T-cell (primary cell): ENCODE measurements at places on chromosomes 2 and 18. TPM values are rescaled to one million over a fixed set of nuclear protein-coding genes. Genes with fewer than 3 reads are reported as not detected.
A peak's percentile ranks its signal among the peaks of the same experiment; 100 is the strongest.

GRCh38 chr2:165410276-165410675, 59.2 kb upstream of the CSRNP3 start:
- no peak for DNase-seq
- no peak overlapping the region for H3K4me3 ChIP-seq
- no peaks in the 10 kb centered on the region for H3K4me1 ChIP-seq
- no peaks in the 10 kb centered on the region for H3K36me3 ChIP-seq

DNA sequence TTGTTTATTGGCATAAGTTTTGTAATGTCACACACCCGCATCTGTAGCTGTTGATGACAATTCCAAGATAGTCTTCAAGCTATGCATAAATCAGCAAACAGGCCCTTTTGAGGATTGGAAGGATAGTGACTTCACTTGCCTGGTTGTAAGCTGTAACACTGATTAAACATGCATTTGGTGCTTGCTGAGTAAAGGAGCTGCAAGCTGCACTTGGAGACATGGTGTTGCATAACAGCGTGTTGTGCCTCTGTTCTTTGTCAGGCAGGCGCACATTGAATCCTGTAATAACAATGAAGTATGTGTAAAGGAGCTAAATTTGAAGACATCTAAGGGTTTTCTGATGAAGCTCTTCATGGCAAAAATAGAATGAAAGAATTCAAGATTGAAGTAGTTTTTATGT, 68.7 kb upstream of the TTC27 start:
- H3K36me3 ChIP-seq: peaks cover 20% of the 10 kb centered on the region
- H3K27me3 ChIP-seq: no peaks in the 10 kb centered on the region
- no peak for DNase-seq
- no peaks in the 10 kb centered on the region for H3K4me1 ChIP-seq

- H3K4me3 ChIP-seq: no peak overlapping the region
- no peak overlapping the region for H3K27ac ChIP-seq
- DNase-seq: no peak
- H3K36me3 ChIP-seq: no peaks in the 10 kb centered on the region
- H3K4me1 ChIP-seq: peaks cover 11% of the 10 kb centered on the region
Measured at GRCh38 chr2:60565472-60565871, 12.0 kb upstream of the BCL11A start.

DNA sequence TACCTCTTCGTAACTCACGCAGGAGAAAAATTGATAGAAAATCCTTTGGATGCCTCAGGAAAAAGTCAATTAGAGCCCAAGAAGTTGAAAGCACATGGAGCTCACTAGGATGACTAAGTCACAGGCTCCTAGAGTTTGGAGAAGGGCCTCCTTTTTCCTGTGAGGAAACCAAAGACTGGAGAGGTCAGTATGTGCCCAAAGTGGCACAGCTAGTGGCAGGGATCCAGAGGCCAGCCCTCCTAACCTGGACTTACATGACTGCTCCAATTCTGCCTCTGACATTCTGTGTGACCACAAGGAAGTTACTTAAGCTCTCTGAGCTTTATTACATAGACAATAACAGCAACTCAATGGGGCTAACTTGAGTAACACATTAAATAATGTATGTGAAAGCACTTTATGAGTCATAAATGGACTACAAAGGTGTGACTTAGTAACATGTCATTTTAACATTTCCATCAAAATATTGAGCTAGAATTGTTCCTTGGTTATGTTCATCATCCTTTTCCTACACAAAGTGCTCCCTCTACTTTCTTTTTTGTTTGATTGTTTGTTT, 91.6 kb downstream of the DHRS9 start:
- no peaks in the 10 kb centered on the region for H3K36me3 ChIP-seq
- DNase-seq: no peak
- H3K27ac ChIP-seq: no peak overlapping the region
- no peak overlapping the region for H3K4me3 ChIP-seq
- H3K4me1 ChIP-seq: no peaks in the 10 kb centered on the region

DNA sequence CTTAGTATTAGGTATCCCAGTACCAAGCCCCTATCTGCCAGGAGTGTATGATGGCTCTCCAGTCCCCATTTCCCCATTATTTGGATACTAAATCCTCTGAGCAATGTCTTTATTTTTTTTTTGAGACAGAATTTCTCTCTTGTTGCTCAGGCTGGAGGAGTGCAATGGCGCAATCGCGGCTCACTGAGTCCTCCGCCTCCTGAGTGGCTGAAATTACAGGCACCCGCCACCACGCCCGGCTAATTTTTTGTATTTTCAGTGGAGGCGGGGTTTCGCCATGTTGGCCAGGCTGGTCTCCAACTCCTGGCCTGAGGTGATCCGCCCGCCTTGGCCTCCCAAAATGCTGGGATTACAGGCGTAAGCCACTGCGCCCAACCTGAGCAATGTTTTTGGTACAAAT, 3.6 kb upstream of the PHLPP1 start:
- peaks cover 8% of the 10 kb centered on the region for H3K4me1 ChIP-seq
- H3K36me3 ChIP-seq: no peaks in the 10 kb centered on the region
- H3K27ac ChIP-seq: no peak overlapping the region
- DNase-seq: no peak
- no peaks in the 10 kb centered on the region for H3K27me3 ChIP-seq

DNA sequence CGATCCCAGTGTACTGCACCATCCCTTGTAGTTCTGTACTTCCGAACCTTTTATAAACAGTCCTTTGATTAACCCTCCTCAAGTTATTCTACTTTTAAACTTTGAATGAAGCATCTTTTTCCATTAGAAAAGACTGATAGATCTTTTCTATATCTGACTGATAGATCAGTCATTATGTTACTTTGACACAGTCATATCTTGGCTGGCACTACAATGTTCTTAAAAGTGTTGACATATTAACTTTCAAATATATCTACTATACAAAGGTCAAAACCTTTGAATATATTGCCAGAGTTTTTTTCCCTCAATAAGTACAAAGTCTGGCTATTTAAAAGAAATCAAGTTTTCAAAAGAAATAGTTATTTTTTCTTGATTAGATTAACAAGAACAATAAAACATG, 35.4 kb upstream of the NABP1 start:
- DNase-seq: no peak
- no peaks in the 10 kb centered on the region for H3K36me3 ChIP-seq
- peaks cover 17% of the 10 kb centered on the region for H3K4me1 ChIP-seq
- H3K27me3 ChIP-seq: no peaks in the 10 kb centered on the region

GRCh38 chr2:188326669-188327301, 35.1 kb downstream of the GULP1 start:
- no peak overlapping the region for H3K4me3 ChIP-seq
- H3K4me1 ChIP-seq: no peaks in the 10 kb centered on the region
- H3K27ac ChIP-seq: no peak overlapping the region
- H3K36me3 ChIP-seq: no peaks in the 10 kb centered on the region
- no peaks in the 10 kb centered on the region for H3K27me3 ChIP-seq
- no peak for DNase-seq

- no peak overlapping the region for H3K4me3 ChIP-seq
- no peak overlapping the region for H3K27ac ChIP-seq
- H3K27me3 ChIP-seq: no peaks in the 10 kb centered on the region
- no peaks in the 10 kb centered on the region for H3K4me1 ChIP-seq
Measured at GRCh38 chr2:182913064-182913463, 46.6 kb upstream of the FRZB start.

DNA sequence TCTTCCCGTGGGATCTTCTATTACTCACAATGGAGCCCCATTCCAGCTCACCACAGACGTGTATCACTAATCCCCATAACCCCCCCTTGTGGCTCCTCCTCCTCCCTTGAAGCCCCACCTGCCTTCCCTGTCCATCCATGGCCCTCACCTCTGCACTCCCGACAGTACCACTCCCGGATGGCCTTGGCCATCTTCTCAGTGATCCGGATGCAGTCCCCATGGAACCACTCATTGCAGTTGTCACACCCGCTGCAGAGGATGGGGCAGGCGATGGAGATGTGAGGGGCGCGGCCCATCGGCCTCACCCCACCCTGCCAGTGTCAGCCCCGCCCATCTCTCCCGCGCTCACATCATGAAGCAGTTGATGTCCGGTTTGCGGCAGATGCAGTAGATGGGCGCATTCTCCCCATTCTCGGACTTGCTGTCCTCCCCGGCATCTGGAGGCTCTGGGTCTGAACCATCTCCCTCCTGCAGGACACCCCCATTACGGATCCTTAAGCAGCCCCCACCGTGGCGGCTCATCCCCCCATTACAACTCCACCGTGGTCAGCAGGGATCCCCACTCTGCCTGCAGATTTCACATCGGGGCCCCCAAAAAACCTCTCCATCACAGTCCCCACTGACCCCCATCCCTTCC, 983 bp downstream of the CXXC1 start:
- H3K27ac ChIP-seq: peak overlapping the region; percentile 88
- no peak for DNase-seq
- peak overlapping the region; percentile 96 for H3K4me3 ChIP-seq
- H3K36me3 ChIP-seq: peaks cover 31% of the 10 kb centered on the region
- peaks cover 31% of the 10 kb centered on the region for H3K4me1 ChIP-seq
- no peaks in the 10 kb centered on the region for H3K27me3 ChIP-seq

The CIB4 gene
- not detected for total RNA-seq

The NAT8 gene
- total RNA-seq: not detected

The MPHOSPH10 gene
- total RNA-seq: 49.6 TPM

The POTEC gene
- total RNA-seq: not detected

The PDE11A gene
- total RNA-seq: not detected
